Hindlimb muscle (tissue), 1 donor: ENCODE measurements at places on chromosomes 7 and 10. TPM values are rescaled to one million over a fixed set of nuclear protein-coding genes. Genes with fewer than 3 reads are reported as not detected.

DNA sequence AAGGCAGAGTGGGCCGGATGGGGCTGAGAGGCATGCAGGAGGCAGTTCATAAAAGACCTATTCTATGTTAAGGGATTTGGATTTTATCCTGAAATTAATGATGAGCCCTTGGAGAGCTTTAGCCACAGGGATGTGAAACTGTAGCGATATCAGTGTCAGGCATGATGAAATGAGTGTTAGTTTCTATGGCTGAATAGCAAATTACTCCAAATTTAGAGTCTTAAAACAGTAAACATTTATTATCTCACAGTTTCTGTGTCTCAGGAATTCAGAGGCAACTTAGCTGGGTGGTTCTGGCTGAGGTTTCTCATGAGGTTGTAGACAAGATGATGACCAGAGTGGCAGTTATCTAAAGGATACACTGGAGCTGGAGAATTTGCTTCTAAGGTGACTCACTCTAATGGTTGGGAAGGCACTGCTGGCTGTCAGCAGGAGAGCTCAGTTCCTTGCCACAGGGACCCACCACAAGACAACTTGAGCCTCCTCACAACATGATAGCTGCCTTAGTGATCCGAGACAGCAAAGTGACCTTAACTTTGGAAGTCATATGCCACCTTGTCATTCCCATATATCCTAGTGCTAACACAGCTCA, 36.7 kb upstream of the SFTPD start:
- DNase-seq, result no peak

- no peak for DNase-seq
Measured at GRCh38 chr10:56653289-56653688, 292.2 kb upstream of the ZWINT start.

GRCh38 chr7:36275735-36276284, 113.9 kb upstream of the ANLN start:
- no peak for DNase-seq

The C10orf105 gene
- 0.50 TPM for polyA plus RNA-seq

- no peak for DNase-seq
Measured at GRCh38 chr7:124369310-124369709, 336.4 kb upstream of the TMEM229A start.

GRCh38 chr10:11587722-11588259, 23.7 kb downstream of the USP6NL start:
- DNase-seq, result no peak

The HABP2 gene
- 0.10 TPM for polyA plus RNA-seq

The DNAJB9 gene
- 13.6 TPM for polyA plus RNA-seq

DNA sequence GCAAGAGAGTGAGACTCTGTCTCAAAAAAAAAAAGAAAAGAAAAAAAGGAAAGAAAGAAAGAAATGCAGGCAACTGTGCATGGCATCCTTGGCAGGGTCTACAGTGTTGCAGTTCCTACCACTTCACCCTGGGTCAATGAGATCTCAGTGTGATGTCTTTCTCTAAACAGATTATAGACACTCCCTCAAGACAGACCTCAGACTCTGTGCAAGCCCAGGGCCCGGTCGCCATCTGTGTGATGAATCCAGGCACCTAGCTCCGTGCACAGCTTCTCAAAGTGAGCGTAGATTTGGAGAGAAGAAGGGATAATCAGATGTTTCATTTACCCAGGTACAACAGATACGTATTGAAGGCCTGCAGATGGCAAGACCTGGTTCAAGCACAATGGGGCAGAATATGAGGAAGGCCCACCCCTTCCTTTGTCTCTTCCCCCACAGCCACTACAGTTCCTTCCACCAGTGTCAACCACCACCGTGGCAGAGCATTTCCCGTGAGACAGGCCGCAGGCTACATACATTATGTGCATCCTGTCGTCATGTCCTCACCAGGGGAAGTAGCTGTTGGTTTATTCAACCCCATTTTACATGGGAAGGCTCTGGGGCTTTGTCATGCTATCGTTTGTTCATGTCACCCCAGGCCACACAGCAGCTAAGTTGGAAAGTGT, 471.7 kb upstream of the GALNT17 start:
- DNase-seq, result no peak
